ENCODE measurements at places on chromosomes 2 and 18. TPM values are rescaled to one million over a fixed set of nuclear protein-coding genes. Genes with fewer than 3 reads are reported as not detected.
A peak's percentile ranks its signal among the peaks of the same experiment; 100 is the strongest.

DNA sequence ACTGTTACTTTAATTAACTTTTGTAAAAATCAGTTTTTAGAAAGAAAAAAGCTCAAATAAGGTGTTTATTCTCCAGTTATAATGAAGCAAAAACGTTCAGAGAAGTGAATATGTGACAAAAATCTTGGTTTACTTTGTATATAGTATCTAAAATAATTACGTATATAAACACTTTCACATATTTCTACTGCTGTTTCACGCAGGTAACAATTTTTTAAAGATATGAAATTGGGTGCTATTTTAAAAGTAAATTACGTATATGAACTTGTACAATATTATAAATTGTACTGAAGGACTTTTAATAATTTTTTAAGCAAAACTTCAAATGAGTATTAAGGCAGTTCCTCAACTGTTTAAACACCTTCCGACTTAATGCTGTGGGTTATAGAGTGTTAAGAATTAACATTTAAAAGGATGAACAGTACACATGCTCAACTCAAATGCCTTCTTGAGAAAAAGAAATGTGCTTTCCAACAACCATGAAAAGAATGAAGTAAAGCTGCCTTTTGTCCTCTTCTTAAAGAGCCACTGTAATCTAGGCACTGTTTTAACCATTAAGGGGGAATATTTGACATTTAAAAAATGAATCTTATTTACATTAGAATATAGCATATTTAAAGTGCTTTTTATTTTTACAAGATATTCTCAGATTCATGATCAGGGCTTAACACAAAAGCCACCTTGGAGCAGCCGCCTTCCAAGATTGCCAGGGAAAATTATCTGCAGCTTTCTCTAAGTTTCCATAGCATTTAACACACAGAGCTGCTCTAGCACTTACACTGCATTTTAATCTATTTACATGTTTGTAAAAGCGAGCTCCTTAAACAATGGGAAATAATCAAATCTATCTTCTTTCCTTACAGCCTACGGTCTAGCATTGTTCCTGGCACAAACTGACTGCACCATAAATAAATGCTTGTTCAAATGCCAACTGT, 56.5 kb upstream of the CDKL4 start:
- DNase-seq, result no peak

DNA sequence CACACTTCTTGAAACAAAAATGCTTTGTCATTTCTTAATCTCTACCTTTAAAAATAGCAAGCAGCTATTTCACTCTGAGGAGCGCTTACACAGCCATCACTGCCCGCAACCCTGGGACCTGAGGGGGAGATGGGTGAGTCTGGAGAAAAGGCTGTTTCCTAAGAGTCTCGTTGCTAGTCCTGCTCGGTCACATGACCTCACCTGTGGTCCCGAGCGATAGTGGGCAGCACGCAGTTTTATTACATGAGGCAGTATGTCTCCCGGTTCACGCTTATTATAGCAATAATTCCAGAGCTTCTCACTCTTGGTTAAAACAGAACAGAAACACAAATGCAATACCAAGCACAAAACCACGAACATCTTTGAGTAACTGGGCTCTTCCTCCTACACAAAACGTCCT, 105.3 kb downstream of the ZNF516 start:
- DNase-seq, result peak; percentile 19

GRCh38 chr2:26399771-26400376, 1.8 kb upstream of the DRC1 start:
- no peak for DNase-seq

GRCh38 chr2:8488001-8488738, 193.7 kb upstream of the ID2 start:
- no peak for DNase-seq

GRCh38 chr18:14924226-14924625, 176.3 kb downstream of the ANKRD30B start:
- no peak for DNase-seq

DNA sequence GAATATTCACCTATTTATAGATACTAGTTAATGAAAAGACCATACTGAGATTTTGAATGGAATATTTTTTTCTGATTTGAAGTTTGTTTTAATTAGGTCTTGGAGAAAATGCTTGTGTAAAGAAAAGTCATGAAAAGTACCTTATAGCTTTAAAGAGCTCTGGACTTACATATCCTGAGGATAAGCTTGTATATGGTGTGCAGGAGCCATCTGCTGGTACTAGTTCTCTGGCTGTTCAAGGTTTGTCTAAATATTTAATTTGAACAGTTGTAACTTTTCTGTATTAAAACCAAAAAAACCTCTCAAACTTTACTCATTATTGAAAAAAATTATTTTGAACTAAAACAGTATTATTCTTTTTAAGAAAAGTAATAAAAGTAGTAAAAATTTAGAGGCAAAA, 50.1 kb downstream of the UBR3 start:
- DNase-seq, result no peak

DNA sequence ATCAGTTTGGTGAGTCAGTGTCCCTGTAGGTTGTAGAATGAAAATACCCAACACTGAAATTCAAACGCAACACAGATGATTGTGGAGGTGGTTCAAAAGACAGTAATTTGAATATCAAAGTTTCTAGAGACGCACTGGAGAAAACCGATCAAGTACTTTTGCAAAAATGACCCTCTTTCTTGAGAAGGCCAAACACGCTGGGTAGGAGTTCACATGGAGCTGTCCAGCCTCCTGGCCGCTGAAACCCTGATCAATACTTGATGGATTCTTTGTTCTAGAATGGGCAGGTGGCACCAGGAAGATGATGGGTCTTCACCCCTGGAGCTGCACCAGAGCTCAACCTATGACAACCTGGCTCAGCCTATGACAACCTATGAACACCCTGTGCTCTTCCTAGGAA, 39.7 kb upstream of the UBE2F start:
- no peak for DNase-seq

- no peak for DNase-seq
Observed at GRCh38 chr18:45580127-45580526, 35.1 kb upstream of the SLC14A2 start.

DNA sequence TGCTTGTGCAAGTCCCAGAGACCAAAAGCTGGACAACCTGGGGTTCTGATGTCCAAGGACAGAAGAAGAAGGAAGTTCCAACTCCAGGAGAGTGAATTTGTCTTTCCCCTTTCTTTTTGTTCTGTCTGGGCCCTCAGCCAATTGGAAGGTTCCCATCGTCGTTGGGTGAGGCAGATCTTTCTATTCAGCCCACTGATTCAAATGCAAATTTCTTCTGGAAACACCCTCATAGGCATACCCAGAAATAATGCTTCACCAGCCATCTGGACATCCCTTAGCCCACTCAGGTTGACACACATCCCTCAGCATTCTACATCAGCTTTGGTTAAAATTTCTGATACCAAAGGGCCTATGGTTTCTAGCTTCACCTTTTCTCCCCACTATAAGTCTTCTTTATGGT, 156.5 kb downstream of the SP3 start:
- no peak for DNase-seq

GRCh38 chr2:3314626-3315025, 63.0 kb downstream of the EIPR1 start:
- DNase-seq, result no peak

DNA sequence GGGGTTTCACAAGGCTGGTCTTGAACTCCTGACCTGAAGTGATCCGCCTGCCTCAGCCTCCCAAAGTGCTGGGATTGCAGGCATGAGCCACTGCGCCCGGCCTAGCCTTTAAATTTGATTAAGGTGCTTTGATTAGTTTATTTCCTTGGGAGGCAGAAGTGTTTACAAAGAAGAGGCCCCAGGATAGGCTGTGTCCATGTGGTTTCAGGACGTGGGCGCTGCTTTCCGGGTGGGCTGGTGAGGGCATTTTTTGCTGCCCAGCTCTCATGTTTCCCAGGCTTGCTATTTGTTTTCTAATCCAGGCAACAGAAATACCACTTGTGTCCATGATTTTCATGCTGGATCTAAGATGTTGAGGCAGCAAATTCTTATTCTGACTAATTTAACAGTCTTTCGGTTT, 124.2 kb downstream of the SH3RF3 start:
- no peak for DNase-seq

DNA sequence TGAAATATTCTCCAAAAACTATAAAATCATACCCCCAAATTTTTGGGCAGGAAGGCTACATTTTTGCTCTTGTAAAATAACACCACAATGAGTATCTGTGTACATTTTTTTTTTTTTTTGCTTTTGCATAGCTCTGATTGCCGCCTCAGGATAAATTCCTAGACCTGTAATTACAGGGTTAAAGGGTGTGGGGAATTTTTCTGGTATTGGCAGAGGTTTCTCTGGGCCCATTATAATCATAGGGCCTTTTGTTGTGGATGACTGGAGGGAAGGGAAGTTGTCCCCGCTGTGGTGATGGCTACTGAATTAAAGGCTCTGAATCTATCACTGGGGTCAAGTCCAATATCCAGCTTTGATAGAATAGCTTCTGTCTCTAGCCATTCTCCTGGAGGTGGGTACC, 26.6 kb downstream of the CCDC195 start:
- DNase-seq, result no peak

DNA sequence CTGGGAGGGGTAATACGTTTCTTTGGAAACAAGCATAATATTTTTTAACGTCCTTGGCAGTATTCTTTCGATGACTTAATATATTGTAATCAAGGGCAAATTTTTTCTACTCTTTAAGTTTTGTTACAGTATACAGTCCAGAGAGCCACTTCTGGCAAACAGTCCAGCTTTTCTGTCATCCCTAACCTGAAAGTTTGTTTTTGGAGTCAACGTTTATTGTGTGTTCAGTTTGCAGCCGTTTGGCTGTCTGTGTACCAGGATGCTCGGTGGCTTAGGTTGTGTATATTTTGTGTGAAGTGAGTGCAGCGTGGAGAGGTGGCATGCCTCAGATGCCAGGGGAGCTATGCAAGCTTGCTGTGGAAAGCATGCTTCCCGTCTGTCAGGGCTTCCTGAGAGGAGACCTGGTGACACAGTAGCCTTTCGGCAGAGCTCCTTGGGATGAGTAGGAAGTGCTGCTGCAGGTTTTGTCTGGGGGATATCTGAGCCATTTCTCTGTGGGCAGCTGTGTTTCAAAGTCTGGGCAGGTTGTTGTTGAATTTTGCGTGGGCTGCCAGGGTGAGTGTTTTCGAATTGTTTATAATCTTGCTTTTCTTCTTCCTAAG, 14.7 kb downstream of the MAP3K20 start:
- DNase-seq, result peak; percentile 24

GRCh38 chr2:16420421-16420820, 245.2 kb downstream of the CYRIA start:
- no peak for DNase-seq

- no peak for DNase-seq
Observed at GRCh38 chr2:100786297-100786658, 33.7 kb upstream of the NPAS2 start.

GRCh38 chr2:70796262-70796661, 5.8 kb upstream of the FIGLA start:
- DNase-seq, result no peak

- no peak for DNase-seq
Observed at GRCh38 chr18:42028247-42028832, 73.3 kb downstream of the PIK3C3 start.

The RGPD3 gene
- 0.08 TPM for total RNA-seq

The KRTCAP3 gene
- total RNA-seq, result 7.6 TPM

The PCARE gene
- 0.15 TPM for total RNA-seq

The KANSL1L gene
- total RNA-seq, result 26.3 TPM

The CROCC2 gene
- total RNA-seq, result 0.33 TPM

The PNPT1 gene
- 17.9 TPM for total RNA-seq

The MBP gene
- 19.9 TPM for total RNA-seq

The IL1RN gene
- 1.5 TPM for total RNA-seq

The SKOR2 gene
- total RNA-seq, result not detected

The MREG gene
- 2.1 TPM for total RNA-seq

The GPR75 gene
- 2.8 TPM for total RNA-seq
